Nucleus accumbens (tissue), 56 donors: ENCODE measurements at places on chromosomes 1 and 21.

- DNase-seq = no peak
Measured at GRCh38 chr1:49199564-49199963, 422.9 kb upstream of the BEND5 start.

DNA sequence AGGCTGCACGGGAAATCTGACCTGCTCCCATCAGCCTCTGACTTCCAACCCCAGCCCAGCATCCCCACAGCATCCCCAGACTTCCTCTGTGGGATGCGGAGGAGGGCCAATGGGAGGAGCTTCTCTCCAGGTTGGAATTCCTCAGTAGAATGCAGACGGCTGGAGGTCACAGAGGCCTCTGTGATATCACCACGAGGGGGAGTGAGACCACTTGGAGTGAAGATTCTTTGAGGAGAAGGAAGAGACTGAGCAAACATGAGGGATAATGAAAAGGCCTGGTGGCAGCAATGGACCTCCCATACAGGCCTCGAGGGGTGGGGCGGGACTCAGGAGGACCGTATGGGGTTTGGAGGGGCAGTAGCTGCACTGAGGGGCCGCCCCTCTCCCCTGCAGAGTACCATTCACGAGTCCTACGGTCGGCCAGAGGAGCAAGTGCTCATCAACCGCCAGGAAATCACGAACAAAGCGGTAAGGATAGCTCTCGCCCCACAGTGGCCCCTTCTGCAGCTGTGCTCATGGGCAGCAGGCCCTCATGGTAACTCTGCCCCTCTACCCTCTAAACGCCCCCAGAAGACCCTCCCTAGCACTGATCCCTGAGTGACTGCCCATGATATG lies at the start of gene CATSPER4:
Gene CATSPER4, plus strand, starts transcription at position 230 of the 615 bp plus-strand sequence. Its CDS starts 26 bp downstream, at position 256.
- no peak for DNase-seq

DNA sequence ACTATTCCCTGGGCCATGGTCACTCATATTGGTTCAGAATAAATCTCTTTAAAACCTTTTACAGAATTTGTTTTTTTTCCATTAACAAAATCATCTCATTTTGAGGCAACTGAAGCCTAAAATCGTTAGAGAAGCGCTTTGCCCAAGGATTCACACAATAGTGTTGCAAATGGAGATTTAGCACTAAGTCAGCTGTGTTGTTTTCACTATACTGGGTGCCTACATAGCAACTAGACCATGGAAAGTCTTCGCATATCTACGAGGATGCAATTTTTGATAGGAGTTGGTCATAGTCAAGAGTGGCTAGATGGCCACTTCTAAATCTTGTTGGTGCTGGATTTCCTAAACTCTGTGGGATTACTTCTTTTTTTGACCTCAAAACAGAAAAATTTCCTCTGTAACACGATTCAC lies 530 bp upstream of the TIPRL start:
- no peak for DNase-seq

DNA sequence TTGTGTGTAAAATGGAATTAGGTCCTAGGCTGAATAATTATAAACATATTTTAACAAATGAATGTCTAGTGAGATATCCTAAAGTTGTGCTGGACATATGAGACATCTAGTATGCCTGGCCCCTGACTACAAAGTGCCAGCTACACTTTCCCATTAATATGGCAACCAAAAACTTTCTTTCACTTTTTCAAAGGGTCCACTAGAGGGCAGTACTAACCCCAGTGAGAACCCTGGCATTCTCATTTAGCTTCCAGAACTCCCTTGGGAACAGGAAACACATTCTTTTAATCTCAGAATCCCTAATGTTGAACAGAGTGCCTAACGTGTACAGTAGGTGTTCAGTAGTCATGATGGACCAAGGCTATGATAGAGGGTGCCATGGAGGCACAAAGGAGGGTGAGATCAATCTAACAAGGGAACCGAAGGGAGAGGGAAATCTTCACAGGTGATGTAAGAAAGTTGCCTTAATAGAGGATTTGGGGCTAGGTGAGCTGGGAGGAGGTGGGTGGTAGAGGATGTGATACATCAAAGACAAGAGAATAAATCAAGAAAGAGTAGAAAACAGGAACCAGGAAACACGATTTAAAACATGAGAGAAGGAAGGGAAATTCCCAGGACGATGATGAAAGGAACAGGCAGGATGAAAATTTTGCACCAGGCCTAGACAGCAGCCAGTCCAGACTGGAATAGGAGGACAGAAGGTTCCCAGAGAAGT lies 41.6 kb downstream of the NSL1 start:
- DNase-seq = no peak

GRCh38 chr1:181969902-181970301 lies 91.6 kb downstream of the ZNF648 start:
- no peak for DNase-seq

DNA sequence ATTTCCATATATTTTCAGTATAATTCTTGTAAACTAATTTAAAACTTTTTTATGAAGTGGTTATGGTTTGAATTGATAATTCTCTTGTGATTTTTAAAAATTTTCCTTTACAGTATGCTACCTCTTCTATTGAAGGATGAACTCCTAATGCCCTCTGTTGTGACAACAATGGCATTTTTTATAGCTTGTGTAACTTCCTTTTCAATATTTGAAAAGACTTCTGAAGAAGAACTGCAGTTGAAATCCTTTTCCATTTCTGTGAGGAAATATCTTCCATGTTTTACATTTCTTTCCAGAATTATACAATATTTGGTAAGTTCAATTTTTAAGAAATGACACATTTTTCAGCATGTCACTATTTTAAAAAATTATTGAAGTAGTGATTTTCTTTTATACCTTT lies 61.4 kb downstream of the ALG6 start:
- DNase-seq = no peak

GRCh38 chr1:89407360-89407759 lies 43.5 kb downstream of the GBP6 start:
- DNase-seq = no peak

DNA sequence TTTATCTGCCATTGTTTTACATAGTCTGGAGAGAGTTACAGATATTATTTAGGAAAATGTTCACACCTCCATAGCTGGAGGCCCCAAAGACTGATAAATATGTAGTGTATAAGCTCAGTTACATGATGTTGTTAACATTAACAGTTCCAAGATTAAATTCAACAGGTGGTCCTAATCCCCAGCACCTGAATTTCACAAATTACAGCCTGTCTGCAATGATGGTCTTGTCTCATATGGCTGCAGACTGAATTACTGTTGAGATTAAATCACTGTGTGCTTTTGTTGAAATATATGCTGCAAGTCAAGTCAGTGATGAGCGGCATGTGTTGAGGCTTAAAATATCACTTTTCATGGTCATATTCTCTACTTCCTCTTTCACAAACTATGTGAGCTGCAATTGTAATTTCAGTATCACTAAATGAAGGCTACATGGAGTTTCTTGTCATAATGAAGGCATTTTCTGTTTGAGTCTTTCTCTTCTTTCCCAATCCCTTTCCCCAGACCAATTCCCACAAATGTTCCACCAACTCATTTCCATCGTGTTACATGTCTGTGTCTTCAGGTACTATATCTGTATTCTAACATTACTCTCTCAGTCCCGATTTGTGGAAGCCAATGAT lies 4.2 kb downstream of the ST6GALNAC5 start:
- no peak for DNase-seq

GRCh38 chr1:30847358-30847972 lies 61.1 kb downstream of the SDC3 start:
- DNase-seq = peak; percentile 68

DNA sequence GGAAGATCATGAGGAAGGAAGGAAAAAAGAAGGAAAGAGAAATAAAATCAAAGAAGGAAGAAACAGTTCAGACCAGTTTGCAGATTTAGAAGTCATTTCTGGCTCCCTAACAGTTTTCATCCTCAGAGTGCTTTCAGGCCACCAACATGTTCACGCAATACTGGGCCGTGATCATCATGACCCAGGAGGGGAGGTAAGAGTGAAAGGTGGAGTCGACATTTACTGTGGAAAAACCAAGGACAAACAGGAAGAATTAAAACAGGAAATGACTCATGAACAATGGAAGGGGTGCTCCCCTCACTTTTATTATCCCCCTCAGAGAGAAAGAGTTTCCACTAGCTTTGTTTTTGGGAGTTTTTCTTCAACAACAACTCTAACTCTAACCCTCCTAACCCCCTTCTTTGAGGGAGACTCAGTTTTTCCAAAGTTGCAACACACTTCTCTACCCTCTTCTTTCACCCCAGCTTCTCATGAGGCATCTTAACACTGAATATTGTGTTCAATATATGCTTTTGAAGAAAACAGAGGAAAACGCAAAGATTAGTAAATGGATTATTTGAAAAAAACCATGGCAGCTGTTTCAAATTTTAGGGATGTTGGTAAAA lies 60.4 kb downstream of the VANGL2 start:
- DNase-seq = no peak

GRCh38 chr1:202247104-202247503 lies 53.5 kb downstream of the LGR6 start:
- DNase-seq = no peak

DNA sequence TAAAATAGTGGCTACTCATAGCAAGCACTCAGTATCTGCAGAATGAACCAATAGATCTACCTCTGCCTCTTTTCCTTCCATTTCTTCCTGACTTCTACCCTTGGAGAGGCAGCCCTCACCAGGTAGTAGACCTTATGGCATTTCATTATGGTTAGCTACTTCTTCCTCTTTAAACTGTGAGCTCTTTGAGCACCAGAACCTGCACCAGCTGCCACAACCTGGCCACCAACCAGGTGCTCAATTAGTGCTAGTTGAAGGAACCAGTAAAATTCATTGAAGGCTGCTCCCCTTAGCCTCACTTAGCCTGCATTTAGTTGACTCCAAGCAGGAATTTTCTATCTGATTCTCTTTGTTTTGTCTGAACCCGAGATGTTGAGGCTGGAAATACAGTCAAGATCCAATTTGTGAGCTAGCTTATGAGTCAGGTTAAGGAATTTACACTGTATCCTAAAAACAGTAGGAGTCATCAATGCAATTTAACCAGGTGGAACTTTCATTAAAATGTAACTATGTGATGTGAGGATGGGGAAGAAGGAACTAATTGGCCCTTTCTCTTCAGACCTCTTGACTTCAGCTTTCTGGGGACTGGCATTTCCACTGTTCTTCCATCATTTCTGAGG lies 81.5 kb upstream of the UBE2U start:
- no peak for DNase-seq

DNA sequence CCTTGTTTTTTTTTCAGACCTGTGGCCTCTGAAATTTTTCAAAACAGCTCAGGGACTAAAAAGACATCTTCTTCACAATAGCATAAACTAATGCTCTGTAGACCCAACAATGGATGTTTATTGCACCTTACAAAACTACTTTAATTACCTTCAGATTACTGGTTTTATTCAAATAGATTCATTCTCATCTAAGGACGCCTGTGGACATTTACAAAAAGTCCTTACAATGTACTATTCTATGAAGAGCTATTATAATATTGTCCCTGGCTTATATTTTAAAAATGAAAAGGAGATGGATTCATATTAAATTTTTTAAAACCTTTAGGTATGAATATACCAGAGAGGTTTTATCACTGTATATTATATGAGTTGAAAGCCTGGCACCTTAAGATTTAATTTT lies 238.4 kb upstream of the NR5A2 start:
- no peak for DNase-seq

DNA sequence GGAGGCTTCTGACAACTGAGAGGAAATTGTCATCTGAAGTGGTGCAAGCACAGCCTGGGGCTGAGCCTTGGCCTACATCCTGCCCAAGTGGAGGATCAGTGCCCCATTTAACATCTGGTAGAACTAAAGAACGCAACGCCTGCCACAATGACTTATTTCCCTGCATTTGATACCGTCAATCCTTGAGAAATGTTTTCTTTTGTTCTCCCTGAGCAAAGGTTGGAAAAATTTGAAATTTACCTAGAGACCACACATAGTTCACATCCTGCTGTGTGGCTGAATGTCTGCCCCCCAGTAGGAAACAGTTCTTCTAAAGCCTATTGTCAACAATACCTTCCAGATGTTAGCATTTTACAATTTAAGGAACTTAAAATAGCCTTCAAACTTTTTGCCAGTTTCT lies 5.6 kb upstream of the RGS4 start:
- DNase-seq = no peak
